ENCODE measurements at places on chromosomes 16 and 17.

DNA sequence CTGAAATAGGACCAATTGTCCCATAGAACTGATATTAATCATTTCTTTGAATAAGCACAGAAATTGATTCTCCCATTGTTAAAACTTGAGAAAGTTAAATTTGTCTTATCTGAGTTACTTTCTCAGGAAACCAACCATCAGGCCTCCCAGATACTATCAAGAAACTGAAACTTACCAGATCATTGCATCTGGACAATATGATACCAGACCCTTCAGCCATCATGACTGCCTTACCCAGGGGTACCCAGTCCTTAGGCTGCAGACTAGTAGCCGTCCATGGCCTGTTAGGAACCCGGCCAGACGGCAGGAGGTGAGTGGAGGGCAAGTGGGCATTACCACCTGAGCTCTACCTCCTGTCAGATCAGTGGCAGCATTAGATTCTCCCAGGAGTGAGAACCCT lies 7.8 kb downstream of the STXBP4 start:
- DNase-seq: no peak

DNA sequence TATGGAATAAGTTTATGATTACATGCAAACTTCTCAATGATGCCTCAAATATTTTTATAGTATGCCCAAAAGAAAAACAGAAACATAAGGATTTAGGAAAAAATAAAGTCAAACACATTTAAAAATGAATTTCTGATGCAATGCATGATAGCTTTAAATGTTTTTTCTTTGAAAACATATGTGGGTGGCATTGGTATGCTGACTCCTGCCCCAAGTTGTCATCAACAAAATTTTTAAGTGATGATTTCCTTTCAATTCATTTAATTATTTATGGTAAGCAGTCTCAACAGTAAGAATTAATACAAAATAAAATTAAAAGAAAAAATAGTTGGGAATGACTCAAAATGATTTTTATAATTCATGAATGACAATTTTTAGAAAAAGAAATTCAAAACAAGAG lies 104.9 kb downstream of the CEP112 start:
- no peak for DNase-seq

GRCh38 chr17:46043606-46044005 lies 44.6 kb downstream of the STH start:
- no peak for DNase-seq

DNA sequence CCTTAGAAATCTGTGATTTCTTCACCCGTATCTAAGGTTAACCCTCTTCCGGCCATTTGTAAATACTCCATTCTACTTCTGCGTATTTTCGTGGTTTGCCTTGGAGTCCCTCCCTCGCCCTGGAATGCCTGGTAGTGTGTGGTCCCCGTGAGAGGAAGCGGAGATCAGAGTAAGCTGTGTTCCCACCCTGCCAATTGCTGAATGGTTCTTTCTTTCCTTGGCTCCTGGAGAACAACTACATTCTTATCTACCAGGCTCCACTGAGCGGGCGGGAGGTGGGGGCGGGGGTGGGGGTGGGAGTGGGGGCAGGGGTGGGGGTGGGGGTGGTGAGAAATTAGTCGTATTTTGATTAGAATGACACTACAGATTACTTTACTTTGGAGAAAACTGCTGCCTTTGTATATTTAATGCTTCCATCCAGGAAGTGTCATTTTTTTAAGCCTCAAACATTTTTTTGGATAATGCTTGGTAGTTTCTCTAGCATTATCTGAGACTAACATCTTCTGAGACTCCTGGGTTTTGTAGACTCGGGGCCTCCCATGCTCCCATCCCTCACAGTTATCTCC lies 20.9 kb upstream of the FASN start:
- no peak for DNase-seq

DNA sequence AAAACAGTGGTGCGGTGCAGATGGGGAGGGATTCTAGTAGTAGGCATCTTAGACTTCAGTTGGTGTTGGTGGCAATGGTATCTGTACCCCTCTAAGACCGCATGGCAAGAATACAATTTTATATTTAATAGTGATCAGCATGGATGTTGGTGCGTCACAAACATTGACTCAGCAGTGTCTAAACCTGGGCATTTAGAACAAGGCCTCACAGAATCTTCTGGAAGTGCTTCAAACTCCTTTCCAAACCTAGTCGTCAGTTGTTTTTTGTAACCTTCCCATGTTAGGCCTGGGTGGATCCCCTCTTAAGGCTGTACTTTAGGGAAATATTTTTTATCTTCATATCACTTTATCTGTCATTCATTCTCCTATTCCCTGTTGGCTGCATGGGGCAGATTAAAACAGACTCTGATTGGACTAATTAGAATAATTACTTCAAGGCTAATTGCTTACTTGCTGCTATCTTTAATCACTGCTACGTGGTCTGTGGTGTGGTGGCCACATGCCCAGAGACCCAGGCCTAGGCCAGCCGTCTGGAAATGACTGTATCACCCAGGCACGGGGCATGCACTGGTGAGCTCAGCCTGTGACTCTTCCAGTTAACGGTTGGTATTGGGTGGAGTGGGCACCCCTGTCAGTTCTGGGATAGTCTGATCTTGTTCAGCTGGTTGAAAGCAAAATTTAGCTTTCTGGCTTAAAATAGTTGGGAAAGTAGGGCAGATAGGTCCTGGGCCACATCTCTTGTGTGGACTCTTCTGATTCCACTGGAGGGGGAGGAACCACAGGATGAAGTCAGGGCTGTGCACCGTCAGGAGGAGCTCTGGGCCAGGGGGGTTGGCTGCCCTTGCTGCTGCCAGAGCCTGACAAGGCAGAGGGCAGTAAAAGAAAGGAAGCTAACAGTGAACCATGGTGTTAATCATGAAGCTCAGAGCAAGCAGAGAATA lies 4.5 kb downstream of the ALKBH5 start:
- no peak for DNase-seq

DNA sequence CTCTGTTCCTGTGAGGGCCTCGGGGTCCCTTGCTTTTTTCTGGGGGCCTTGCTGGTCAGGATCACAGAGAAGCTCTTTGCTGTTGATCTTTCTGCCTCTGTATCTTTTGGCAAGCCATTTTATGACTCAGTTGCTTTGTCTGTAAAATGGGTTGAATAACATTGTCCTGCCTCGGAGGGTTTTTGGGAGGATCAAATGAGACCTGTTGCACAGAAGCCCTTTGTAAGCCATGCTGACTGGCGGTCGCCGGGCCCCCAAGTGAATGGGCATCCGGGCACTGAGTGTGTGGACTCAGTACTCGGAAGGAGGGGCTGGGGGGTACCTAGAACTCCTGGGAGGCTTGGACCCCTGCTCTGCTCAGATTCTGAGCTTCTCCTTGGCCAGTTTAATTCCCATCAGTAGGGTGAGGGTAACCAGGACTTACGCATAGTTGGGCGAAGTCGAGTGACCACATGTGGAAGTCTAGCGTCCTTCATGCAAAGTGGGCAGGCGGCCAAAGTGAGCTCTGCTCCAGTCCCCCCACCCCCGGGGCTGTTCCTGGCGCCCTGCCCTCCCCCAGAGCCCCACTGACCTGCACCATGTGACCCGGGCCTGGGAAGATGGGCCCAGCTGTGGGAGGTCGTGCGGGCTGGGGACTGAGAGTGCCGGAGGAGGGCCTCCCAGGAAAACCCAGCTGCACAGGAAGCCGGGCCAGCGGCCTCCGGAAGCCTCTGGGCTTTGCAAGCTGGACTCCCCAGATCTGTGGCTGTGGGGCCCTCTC lies 284.0 kb downstream of the SEC14L1 start:
- DNase-seq: no peak

GRCh38 chr17:48734333-48735061 lies 5.9 kb upstream of the HOXB13 start:
- no peak for DNase-seq

DNA sequence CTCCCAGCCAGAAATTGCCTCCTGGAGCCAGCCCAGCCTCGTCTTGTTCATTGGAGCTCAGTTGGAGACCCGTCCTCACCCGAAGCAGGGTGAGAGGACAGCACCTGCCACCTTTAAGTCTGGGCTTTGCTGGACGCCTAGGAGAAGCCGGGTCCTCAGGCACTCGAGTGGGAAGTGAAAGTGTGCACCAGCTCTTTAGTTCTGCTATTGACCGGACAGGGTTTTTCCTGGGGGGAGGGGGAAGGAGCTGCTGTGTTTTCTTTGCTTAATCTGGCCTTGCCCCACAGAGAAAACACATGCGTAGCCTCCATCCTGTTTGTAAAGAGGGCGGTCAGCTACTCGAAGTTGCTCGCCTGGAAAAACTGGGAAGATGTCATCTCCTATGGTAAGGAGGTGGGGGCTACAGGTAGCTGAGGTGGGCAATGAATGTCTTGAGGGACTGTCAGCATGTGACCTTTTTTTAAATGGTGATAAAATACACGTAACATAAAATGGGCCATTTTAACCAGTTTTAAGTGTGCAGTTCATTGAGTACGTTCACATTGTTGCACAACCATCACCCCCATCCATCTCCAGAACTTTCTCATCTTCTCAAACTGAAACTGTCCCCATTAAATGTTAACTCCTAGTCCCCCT lies 34.4 kb downstream of the CMIP start:
- DNase-seq: no peak

DNA sequence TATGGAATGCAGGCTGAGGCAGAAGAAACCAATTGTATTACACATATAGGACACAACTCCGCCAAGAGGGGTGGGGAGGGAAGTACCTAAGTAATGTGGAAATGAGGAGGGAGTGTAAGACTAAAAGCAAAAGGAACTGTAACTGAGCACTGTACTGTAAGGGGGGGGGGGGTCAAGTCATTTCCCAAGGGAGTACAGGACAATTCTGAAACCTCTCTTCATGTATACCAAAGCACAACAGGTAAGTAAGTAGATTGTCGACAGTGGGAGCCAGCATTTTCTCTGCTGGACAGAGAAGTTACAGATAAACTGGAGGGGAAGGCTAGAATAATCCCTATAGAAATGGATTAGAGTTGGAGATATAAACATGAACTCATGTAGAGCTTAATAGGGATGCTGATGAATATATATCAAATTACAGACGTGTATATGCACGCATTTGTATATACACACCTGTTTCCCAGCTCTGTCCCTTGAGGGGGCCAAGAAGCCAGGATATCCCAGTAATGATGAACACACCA lies 6.4 kb downstream of the USP22 start:
- no peak for DNase-seq

DNA sequence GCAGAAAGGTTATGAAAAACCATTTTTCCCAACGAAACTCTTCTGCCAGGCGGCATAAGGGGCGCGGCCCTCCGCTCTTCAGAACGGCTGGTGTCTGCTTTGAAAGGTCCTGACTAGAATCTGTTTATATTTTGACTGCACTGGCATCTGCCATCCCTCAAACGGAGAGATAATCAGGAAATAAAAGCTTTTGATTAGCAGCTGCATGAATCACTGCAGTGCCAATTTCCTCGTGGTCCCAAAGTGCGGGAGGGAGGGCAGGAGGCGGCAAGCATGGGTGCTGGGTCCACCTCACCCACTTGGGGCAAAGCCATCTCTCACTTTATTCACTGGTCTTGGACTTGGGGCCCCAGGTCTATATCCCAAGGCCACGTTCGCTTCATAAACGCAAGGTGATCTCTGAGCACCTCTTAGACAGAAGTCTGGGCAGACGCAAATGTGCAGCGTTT lies 49.7 kb downstream of the TBC1D16 start:
- no peak for DNase-seq

DNA sequence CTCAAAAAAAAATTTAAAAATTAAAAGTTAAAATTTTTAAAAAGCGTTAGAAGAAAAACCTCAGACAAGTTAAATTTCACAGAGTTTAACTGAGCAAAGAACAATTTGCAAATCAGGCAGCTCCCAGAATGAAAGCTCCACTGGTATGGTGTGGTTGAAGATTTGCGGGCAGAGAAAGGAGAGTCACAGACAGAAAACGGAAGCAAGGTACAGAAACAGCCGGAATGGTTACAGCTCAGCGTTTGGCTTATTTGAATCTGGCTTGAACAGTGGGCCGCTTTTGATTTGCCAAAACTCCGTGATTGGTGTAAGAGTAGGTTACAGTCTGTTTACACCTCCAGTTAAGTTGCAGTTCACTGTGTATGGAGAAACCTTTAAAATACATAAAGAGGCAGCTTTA lies 297.1 kb downstream of the HS3ST4 start:
- no peak for DNase-seq

GRCh38 chr16:4089251-4089810 lies 26.9 kb downstream of the ADCY9 start:
- DNase-seq: no peak

DNA sequence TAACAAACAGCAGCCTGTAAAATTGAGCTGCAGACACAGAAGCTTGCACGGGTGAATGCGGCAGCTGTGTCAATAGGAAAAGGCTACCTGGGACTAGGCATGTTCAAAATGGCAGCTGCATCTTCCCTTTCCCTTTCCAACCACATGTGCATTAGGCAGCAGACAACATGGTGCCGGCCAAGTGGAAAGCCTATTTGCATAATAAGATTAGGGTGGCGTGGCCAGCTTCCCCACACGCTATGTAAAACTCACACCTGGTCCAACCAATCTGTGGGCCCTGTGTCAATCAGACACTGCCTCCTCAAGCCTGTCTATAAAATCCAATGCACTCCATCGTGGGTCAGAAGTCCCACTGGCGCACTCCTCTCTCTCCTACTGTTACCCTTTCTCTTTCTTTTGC lies 61.0 kb upstream of the RBBP6 start:
- DNase-seq: no peak

- no peak for DNase-seq
Measured at GRCh38 chr16:68309799-68310198, 947 bp downstream of the SLC7A6OS start.

DNA sequence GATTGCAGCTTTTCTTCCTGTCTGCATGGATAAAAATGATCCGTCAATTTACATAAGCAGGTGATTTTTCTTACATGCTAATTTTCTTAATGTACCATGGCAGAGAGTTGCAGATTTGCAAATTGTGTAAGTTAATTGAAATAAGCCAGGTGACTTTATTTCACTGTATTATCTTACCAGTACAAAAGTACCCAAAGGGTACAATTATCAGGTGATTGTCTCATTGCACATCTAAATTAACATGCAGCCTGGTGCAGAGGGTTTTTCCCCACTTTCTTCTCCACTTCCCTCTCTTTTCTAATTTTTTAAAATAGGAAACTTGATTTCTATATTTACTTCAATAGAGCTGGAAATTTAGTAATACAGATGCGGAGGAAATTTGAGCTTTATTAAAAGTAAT lies 11.2 kb downstream of the NLK start:
- no peak for DNase-seq

GRCh38 chr16:24541233-24541933 lies 2.0 kb downstream of the RBBP6 start:
- DNase-seq: no peak

Measured in stimulated activated CD8-positive, alpha-beta memory T cell treated with anti-CD3 and anti-CD28 coated beads, Interleukin-4, amount 100 ng/mL, for 1 hour (primary cell).